ENCODE measurements at places on chromosomes 11 and 22. TPM values are rescaled to one million over a fixed set of nuclear protein-coding genes. Genes with fewer than 3 reads are reported as not detected.

DNA sequence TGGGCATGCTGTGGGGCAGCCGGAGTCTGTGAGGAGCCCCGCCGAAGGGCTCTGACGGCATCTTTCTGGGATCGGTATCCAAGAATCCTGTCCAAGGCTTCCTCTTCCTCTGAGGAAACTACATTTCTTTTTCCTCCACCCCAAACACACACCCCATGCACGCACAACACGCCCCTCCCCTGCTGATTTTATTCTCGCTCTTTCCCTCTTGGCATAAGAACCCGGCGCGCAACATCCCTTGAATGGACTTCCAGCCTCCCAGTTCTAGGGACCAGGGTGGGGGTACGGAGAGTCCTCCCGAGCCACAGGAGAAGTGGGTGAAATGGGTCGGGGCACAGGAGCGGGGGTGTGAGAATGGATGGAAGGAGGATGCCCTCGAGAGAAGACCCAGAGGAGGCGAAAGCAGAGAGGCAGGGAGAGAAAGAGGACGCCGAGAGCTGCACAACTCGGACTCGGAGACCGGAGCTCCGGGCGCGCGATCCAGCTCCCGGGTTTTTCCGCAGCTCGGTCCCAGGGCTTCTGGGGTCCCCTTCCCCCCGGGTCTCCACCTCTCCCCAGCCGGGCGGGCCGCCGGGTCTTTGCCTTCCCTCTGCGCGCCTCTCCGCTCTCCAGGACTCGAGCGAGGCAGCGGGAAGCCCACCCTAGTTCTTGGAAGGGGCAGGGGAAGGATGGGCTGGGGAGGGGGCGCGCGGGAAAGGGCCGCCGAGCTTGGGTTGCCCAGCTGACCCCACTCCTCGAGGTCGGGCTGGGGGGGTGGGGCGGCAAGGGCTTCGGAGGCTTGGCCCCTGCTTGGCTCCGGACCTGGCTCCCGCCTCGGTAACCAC lies 1.5 kb upstream of the LARGE1 start:
- no peaks in the 10 kb centered on the region for H3K27me3 ChIP-seq
- peak overlapping the region; percentile 74 for H3K4me3 ChIP-seq
- H3K36me3 ChIP-seq, result no peaks in the 10 kb centered on the region

The VWCE gene
- total RNA-seq, result 0.41 TPM

The MRGPRF gene
- total RNA-seq, result not detected

DNA sequence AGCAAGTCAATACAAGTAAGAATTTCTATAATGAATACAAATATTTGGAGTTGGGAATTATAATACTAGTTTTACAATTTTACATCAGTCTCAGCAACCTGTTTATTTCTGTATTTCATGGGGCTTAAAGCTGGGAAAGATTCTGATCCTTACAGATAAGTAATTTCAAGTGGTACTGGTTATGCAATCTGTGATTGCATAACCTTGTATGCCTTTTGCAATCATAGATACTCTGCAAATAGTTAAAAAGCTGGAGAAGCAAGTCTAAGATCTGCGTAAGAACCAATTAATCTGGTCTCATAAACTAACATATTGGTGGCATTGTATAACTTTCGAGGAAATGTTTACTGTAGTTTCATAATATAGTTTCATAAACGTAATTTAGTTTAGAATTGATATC lies 198.3 kb upstream of the PGR start:
- no peak overlapping the region for H3K4me3 ChIP-seq
- no peaks in the 10 kb centered on the region for H3K27me3 ChIP-seq
- H3K27ac ChIP-seq, result no peak overlapping the region
- H3K36me3 ChIP-seq, result no peaks in the 10 kb centered on the region
- H3K4me1 ChIP-seq, result no peaks in the 10 kb centered on the region

GRCh38 chr22:45082795-45083194 lies 73.0 kb upstream of the PHF21B start:
- no peaks in the 10 kb centered on the region for H3K36me3 ChIP-seq
- DNase-seq, result no peak
- H3K4me1 ChIP-seq, result no peaks in the 10 kb centered on the region
- H3K27ac ChIP-seq, result no peak overlapping the region
- no peaks in the 10 kb centered on the region for H3K27me3 ChIP-seq

DNA sequence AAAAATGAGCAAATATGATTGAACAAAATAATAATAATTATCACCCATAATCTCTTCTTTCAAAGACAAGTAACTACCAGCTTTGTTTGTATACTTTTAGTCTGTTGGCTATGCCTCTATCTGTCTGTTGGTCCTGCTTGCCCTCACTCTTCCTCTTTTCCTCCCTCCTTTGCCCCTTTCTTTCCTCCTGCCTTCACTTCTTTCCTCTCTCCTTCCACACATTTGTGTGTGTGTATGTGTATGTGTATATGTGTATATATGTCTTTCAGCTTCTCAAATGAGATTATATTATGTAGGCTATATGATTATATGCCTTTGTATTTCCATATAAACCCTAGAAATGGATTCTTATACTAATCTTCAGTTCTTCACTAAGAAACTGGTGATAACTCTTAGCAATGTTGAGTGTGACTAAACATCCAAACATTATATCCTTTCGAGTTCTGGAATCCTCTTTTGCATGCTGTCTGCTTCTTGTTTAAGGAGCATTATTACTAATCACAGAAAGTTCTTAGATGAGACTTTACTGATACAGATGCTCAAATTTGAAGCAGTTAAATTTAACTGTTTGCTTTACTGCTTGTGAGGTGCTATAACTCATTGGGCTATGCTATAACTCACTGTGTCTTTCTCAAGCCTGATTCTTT lies 219.1 kb downstream of the TMEM135 start:
- H3K4me3 ChIP-seq, result no peak overlapping the region
- peaks cover 3% of the 10 kb centered on the region for H3K4me1 ChIP-seq
- no peaks in the 10 kb centered on the region for H3K27me3 ChIP-seq
- no peak for DNase-seq

The CALCA gene
- not detected for total RNA-seq

DNA sequence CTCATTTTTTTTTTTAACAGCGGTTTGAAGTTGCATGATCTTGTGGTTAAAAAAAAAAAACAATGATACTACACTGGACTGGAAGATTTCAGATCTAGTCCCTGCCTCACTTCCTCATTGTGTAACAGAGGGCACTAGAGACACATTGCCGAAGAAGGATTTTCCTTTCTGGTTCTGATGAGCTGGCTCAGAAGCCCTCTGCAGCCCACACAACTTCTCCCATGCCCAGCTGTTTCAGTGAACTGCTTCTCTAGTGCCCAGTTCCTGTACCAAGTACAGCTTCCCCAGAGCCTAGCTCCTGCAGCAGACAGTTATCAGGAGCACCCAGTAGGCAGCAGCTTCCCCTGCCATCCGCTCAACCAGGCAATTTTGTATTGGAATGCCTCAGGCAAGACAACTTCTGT lies 29.5 kb upstream of the ANO5 start:
- no peaks in the 10 kb centered on the region for H3K4me1 ChIP-seq
- H3K27ac ChIP-seq, result no peak overlapping the region
- no peaks in the 10 kb centered on the region for H3K27me3 ChIP-seq
- no peaks in the 10 kb centered on the region for H3K36me3 ChIP-seq

The GPHA2 gene
- not detected for total RNA-seq

- no peaks in the 10 kb centered on the region for H3K4me1 ChIP-seq
- H3K27ac ChIP-seq, result no peak overlapping the region
- H3K27me3 ChIP-seq, result no peaks in the 10 kb centered on the region
- H3K4me3 ChIP-seq, result no peak overlapping the region
These were observed 35.8 kb downstream of the ARHGAP1 start for GRCh38 chr11:46664612-46665011.

DNA sequence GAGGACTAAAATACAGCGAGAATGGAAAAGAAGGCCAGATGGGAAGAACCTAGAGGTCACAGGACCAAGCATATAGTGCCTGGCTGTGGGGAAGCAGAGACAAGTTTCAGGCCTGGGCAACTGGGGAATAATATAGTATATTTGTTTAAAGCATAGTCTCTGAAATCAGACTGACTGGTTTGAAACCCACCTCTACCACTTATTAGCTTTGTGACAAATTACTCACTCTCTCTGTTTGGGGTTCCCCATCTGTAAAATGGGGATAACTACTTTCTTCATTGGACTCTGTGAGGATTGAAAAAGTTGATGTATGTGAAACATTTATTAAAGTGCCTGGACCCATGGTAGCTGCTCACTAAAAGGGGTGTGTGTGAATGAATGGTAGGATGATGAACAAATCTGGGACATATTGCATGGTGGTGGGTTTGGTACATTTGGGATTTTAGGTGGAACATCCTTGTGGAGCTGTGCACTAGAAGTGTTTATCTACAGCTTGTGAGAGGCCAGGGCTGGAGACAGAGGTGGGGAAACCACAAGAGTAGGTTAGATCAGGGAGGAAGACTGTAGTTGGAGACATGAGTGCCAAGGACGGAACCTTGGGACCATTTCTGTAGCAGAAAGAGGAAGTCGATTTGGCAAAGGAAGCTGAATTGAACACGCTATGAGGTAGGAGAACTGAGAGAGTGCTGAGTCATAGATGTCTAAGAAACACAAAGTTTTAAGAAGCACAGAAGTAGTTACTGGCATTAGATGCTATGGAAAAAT lies 52.6 kb downstream of the SWAP70 start:
- no peak overlapping the region for H3K4me3 ChIP-seq
- peak; percentile 79 for DNase-seq
- H3K36me3 ChIP-seq, result peaks cover 56% of the 10 kb centered on the region

DNA sequence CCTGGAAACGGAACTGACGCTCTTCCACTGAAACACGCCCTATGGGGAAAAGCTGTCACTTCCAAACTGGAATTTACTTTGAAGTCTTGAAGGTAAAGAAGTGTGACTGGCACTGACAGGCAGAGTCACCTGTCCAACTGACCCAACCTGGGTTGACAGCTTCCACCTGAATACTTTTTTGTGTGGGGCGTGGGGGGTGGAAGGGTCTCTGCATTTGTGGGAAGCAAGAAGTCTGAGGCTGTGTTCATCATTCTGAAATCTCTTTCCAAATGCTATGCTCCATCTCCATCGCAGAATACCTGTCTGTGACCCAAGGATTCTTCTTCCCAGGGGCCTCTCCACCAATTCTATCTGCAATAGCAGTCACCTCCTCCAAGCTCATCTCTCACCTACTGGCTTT lies 7.8 kb downstream of the IFT27 start:
- no peak overlapping the region for H3K4me3 ChIP-seq
- no peaks in the 10 kb centered on the region for H3K4me1 ChIP-seq
- no peaks in the 10 kb centered on the region for H3K27me3 ChIP-seq
- no peak overlapping the region for H3K27ac ChIP-seq
- no peaks in the 10 kb centered on the region for H3K36me3 ChIP-seq

GRCh38 chr22:47695176-47695575 lies 932.7 kb downstream of the TBC1D22A start:
- peak; percentile 7 for DNase-seq
- H3K27ac ChIP-seq, result no peak overlapping the region
- no peak overlapping the region for H3K4me3 ChIP-seq
- peaks cover 4% of the 10 kb centered on the region for H3K4me1 ChIP-seq
- H3K27me3 ChIP-seq, result no peaks in the 10 kb centered on the region

The TREH gene
- total RNA-seq, result not detected

Data from B cell (primary cell).